ENCODE measurements at places on chromosomes 5 and 9.

DNA sequence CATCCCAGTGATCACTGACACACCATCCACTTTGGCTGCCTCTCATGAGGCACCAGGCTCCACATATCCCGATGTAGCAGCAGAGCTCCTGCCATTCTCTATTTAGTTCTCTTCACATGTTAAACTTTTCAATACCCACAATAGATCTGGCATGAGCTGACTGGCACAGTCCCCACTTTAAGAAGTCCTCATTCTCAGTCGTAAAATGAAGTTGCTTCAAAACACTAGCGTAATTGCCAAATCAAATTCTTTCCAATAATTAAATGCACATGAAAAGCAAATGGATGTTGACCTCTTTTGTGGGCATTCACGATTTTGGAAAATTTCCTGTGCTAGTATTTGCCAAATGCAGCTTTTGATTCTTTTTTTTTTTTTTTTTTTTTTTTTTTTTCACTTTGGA is 32.4 kb downstream of the HAPLN1 start:
- no peak for DNase-seq

- DNase-seq = peak; percentile 90
Measured at GRCh38 chr9:129626625-129627284, 792 bp downstream of the NTMT1 start.

DNA sequence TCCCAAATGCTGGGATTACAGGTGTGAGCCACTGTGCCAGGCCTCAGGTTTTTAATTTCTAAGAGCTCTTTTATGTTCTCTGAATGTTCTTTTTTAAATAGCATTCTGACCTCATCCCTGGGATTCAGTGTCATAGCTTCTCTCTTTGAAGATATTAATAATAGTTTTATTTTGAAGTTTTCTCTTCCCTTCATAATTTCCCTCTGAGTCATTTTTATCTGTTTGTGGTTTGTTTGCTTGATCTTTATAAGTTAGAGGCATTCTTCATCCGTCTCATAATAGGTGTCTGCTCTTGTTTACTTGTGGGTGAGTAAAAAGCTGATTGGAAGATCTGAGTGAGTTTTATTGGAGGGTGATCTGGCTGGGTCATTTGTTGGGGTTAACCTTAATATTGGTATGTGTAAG is 12.5 kb upstream of the MAMDC2 start:
- peak; percentile 79 for DNase-seq

DNA sequence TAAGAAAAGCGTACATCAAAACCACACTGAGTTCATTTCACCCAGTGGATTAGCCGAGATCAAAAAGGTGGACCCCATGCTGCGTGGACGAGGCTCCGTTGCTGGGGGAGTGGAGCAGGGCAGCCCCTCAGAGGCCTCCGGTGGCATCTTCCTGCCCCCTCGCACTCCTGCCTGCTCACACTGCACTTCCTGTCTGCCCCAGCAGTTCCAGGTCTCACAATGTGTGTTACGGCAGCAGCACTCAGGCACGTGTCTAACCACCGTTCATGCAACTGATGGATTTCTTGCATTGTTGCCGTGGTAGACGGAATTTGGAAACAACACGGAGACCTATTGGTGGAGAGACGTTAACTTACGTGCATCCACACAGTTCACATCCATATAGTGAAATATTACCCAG is 196.6 kb upstream of the OTULINL start:
- no peak for DNase-seq

DNA sequence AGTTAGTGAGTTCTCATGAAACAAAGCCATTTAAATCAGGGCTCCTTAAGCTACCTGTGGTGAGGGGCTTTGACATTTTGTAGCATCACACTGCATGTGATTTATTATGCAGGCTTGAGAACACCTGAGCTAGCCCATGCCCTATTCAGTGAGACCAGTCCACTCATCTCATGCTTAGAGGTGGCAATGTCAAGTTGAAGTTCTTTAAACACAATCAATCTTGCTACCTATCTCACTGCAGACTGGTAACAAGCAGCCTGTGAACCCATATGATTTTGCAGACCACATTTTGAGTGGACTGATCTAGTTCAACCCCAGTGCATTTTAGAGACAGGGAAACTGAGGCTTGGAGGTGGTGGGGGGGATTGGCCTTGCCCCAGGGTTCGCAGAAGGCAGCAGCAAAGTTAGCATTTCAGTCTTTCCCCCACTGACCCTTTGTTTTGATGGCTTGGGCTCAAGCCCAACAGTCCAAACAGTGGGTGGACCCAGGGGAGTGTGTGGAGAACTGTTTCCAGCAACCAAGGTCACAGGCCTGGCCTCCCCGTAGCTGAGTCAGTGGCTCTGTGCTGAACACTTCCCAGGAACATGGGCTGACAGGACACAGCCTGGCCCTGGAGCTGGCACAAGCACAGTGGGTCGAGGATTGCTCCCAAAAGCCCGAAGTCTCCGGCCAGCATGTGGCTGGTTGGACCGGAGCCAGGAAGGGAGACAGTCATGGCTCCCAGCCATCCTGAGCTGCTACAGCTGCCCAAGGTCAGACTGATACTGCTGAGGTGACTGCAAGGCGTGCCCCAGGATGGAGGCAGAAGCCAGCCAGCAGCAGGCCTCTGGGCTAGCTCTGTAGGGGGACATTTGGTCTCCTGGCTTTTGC is 95.3 kb downstream of the RGS3 start:
- peak; percentile 30 for DNase-seq

- DNase-seq = no peak
Measured at GRCh38 chr5:145761254-145761653, 73.9 kb downstream of the PRELID2 start.

- peak; percentile 30 for DNase-seq
Measured at GRCh38 chr9:79637177-79637925, 65.6 kb downstream of the TLE4 start.

GRCh38 chr5:71586052-71586940 is 844 bp upstream of the MCCC2 start:
- no peak for DNase-seq

DNA sequence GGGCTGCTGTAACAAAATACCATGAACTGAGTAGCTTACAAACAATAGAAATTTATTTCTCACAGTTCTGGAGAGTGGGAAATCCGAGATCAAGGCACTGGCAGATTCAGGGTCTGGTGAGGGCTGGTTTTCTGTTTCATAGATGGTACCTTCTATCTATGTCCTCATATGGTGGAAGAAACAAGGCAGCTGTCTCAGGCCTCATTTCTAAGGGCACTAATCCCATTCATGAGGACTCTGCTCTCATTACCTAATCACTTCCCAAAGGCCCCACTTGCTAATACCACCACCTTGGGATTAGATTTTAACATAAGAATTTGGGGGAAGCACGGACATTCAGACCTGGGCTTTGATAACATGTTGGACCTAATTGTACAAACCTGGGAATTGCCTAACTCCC is 13.5 kb downstream of the RFESD start:
- DNase-seq = no peak

DNA sequence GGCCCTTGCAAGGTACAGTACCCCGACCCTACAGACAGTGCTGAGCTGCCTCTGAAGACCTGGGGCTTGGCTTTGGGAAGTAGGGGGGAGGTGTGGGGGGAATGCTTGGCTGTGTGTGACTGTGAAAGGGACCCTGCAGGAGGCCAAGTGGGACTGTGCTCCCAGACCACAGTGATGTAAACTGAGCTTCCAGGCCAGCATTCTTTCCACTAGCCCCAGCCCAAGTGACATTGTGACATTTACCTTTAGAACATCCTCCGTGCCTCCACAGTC is 31.2 kb downstream of the HMCN2 start:
- no peak for DNase-seq

DNA sequence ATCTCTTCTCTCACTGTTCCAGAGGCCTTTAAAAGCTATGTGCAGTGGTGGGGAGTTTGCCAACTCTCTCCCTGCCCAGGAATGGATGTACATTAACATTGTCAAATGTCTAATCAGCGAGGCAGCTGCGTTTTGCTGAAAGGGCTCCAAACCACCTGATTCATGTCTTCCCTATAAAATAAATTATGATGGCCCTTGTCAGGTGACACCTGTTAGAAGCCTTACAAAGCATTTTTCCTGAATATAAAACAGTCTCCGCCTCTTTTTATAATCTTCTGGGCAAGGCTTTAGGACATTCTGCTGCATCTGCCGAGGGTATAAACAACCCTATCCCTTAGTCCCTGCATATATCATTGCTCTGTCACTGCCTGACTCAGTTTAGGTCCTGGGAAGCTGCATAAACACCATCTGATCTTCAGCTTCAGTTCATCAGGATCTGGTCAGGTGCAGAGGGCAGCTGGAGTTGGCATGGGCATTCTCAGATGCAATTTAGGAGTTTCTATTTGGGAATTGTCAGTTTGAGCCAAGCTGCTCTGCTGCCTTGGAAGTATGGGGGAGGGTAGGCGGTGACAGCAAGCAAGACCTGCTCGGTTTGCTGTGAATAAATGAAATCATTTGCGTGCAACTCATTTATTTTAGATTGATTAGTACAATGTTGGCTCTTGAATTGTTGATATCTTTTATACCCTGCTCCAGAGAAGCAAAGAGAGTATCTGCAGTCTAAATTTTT is 103.5 kb downstream of the ACER2 start:
- DNase-seq = no peak

DNA sequence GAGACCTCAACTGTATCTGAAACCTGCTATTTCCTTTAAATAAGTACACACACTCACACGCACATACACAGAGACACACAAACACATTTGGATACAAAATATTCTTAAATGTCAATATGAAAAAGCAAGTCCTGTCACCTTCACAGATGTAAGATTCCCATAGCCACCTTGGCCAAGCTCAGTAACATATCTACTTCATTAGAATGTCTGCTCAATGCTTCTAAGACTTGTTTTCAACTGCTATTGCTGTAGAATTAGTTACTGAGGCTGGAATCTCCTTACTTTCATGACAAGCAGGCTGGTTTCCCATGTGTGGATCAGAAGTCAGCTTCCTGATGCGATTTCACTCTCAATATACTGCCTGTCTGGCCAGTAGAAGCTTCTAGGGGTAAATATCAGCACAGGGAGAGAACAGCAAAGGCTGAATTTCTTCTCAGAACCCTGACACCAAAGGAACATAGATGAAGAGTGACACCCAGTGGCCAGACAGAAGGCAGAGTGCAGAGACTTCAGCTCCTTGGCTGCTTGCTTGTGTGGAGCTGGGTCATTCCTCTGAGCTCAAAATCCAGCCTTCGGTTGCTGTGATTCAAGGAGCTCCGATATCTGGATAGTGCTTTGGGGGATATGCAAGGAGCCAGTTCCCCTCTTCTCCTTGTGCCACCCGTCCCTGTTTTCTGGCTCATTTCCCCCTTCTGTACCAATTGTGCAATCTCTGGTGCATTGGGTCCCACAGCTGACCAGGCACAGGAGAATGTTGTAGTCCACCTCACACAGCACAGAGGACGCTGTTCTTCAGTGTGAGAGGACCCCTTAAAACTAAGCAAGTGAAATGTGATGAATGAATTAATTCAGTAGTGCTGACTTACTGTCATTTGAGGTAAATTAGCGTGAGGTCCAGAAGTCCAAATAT is 26.6 kb upstream of the ABLIM3 start:
- peak; percentile 90 for DNase-seq

GRCh38 chr9:127546125-127546832 is 65.8 kb upstream of the STXBP1 start:
- DNase-seq = no peak
